Cardiac muscle cell (in vitro differentiated cells and primary cell): ENCODE measurements at places on chromosomes 2 and 18. TPM values are rescaled to one million over a fixed set of nuclear protein-coding genes. Genes with fewer than 3 reads are reported as not detected.
A peak's percentile ranks its signal among the peaks of the same experiment; 100 is the strongest.

DNA sequence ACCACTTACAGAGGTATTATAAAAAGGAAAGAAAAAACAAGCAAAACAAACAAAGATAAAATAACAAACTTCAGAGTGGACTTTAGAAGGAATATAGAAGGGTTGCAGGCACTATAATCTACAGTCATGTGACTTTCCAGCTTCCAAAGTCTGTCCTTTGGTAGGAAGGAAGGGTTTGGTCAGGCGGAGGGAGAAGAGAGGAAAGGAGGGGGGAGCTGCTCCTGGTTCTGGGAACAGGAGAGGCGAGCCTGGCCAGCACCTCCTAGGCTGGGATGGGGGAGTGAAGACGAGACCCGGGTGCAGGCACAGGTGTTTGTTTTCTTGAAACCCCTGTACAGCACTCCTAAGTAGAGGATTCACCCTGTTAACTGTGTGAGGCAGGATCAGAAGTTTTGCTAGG is 53.8 kb upstream of the GATA6 start:
- no peaks in the 10 kb centered on the region for H3K27me3 ChIP-seq
- no peak for DNase-seq
- H3K4me3 ChIP-seq: no peak overlapping the region
- peaks cover 10% of the 10 kb centered on the region for H3K4me1 ChIP-seq
- no peaks in the 10 kb centered on the region for H3K36me3 ChIP-seq

DNA sequence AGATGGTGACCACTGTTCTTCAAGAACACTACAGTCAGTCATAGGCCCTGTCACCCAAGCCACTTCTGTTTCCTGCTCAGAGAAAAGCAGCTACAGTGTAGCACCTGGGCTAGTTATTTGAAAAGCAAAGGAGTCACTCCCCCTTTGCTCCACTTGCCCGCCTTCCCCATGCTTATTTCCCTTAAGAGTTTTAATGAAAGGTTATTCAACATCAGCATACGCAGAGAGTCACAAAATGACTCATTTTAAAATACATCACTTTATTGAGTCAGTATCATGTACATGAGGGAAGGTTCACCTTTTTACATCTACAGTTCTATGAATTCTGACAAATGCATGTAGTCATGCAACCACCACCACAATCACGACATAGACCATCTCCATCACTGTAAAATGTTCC is 71.3 kb downstream of the TNFRSF11A start:
- H3K27ac ChIP-seq: no peak overlapping the region
- H3K4me3 ChIP-seq: no peak overlapping the region
- H3K27me3 ChIP-seq: no peaks in the 10 kb centered on the region
- no peaks in the 10 kb centered on the region for H3K36me3 ChIP-seq

- no peaks in the 10 kb centered on the region for H3K27me3 ChIP-seq
- H3K27ac ChIP-seq: no peak overlapping the region
- no peak for DNase-seq
Measured at GRCh38 chr2:180473456-180473855, 466.4 kb upstream of the CWC22 start.

- H3K4me3 ChIP-seq: no peak overlapping the region
- DNase-seq: peak; percentile 70
- H3K36me3 ChIP-seq: no peaks in the 10 kb centered on the region
Measured at GRCh38 chr2:223055836-223056235, 3.8 kb downstream of the KCNE4 start.

DNA sequence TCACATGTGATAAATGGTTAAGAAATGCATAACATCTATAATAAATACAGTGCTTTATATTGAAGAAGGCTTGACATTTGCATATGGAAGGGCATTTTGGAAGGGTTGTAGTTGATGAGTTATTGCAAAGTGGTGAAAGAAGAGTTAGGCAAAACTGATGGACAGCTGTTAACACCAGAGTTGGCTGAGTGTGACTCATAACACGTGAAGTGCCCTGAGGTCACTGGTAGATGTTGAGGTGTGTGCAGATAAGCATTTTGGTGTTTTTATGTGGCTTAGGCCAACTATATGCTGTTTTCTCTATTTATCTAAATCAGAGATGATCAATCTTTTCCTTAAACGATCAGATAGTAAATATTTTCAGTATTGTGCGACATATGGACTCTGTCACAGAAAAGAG is 154.3 kb upstream of the KCNH7 start:
- H3K4me3 ChIP-seq: no peak overlapping the region
- no peak for DNase-seq
- H3K4me1 ChIP-seq: peaks cover 8% of the 10 kb centered on the region

DNA sequence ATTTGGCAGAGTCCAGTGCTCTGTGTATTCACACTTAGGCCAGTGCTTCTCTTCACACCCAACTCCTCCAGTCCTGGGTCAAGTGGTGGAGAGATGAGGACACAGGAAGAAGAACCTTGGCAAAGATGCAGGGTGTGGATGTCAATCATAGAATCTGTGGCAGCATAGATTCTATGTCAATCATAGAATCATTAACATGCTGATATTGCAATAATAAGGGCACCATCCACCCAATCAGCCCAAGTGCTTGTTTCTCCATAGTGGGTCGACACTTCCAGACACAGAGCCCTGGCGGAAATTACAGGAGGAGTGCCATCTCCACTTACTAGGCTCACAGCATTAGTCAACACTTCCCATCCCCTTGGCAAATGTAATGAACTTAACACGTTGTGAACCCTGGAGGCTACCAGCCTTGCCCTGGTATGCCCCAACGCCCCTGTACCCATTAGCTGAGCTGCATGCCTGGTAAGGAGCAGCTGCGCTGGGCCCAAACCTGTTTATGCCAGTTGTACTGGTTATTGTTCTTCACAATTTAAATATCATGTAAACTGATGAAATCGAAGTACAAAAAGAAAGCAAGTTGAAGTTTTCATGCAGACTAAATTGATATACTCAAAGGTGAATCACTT is 161.5 kb upstream of the SMAD2 start:
- no peak overlapping the region for H3K4me3 ChIP-seq
- no peaks in the 10 kb centered on the region for H3K27me3 ChIP-seq
- no peak overlapping the region for H3K27ac ChIP-seq
- no peaks in the 10 kb centered on the region for H3K36me3 ChIP-seq
- no peak for DNase-seq
- no peaks in the 10 kb centered on the region for H3K4me1 ChIP-seq

GRCh38 chr2:27427863-27428212 is 593 bp upstream of the NRBP1 start:
- H3K27ac ChIP-seq: peak overlapping the region; percentile 98
- H3K36me3 ChIP-seq: no peaks in the 10 kb centered on the region
- no peaks in the 10 kb centered on the region for H3K27me3 ChIP-seq
- peaks cover 12% of the 10 kb centered on the region for H3K4me1 ChIP-seq

DNA sequence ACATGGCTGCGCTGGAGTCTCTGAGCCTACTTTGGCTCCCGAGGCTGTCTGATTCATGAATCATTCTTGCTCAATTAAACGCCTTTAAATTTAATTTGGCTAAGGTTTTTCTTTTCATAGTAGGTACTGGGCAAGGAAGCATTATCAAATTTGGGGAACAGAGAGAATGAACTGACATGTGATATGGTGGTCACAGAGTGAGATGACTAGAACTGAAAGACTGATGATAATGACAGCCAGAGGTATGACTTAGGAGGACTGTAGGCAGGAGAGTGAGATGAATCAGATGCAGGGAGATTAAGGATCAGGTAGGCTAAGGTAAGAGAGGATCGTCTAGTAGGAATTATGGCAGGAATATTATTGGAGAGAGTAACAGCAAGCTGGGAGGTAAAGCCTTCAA is 40.9 kb upstream of the ST8SIA3 start:
- no peaks in the 10 kb centered on the region for H3K4me1 ChIP-seq
- no peak for DNase-seq
- no peaks in the 10 kb centered on the region for H3K36me3 ChIP-seq
- no peaks in the 10 kb centered on the region for H3K27me3 ChIP-seq
- H3K27ac ChIP-seq: no peak overlapping the region
- no peak overlapping the region for H3K4me3 ChIP-seq

PDE6D gene
- total RNA-seq: 47.3 and 59.4 TPM in 2 replicates
